Heart left ventricle (tissue), 16 donors: ENCODE measurements at places on chromosomes 5 and 9. TPM values are rescaled to one million over a fixed set of nuclear protein-coding genes. Genes with fewer than 3 reads are reported as not detected.

- no peak for DNase-seq
These were observed 69.8 kb upstream of the TNFSF8 start for GRCh38 chr9:115000217-115000639.

- DNase-seq = no peak
These were observed 50.2 kb upstream of the RNF38 start for GRCh38 chr9:36450110-36450732.

DNA sequence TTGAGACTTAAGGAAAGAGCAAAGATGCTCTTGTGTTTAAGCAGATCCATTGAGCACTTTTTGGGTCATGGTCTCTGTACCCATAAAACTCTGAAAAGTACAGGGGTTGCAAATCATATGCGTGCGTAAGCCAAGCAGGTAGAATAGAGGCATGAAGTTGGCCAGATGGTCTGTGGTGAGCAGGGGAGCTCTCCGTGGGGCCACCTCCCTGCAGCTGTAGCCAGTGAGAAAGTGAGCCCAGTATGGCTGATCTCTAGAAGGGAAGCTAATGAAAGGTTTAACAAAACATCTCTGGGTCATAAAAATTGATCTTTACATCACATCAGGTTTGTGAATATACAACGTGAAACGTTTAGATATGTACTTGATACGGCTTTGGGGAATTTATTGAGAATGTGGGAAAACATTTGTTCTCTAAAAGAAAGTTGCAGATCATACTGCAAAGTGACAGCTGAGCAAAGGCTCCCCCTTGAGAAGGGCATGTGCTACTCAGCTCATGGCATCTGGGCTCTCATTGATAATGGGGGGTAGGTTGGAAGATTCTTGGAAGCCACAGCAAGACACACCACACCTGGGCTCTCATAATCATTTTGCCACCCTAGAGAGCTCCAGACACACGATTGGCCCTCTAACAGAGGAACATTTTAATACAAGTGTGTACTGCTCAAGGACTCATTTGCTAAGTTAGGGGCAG is 30.6 kb downstream of the SH3GL2 start:
- DNase-seq = no peak

- DNase-seq = no peak
These were observed 77.3 kb downstream of the SLC38A9 start for GRCh38 chr5:55634866-55635265.

DNA sequence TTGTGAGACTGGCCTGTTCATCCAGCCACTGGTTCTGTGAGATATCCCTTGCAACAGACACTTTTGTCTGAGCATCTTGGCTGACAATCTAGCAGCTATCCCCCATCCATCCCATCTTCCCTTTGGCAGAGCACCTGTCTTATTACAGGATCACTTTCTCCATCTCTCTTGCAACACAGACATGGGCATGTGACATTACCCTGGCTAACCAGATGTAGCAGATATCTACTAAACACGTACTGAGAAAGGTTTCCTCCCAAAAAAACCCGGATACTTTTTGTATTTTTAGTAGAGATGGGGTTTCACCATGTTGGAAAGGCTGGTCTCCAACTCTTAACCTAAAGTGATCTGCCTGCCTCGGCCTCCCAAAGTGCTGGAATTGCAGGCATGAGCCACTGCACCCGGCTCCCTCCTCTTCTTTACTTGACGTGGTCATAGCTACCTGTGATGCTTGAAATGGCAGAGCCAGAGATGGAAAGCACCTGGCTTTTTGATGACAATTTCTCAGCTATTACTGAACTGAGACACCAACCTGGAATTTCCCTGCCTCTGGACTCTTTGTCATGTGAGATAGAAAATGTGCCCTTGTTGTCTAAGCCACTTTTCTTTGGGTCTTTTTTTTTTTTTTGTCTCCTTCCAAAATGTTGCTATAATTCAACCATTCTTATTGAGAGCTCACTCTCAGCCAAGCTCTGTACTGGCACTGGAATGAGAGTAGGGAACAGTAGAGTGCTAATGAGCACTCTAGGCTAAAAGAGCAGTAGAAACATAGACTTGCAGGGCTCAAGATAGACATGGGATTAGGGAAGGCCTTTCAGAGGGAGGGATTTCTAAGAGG is 32.6 kb downstream of the FNBP1 start:
- no peak for DNase-seq

Gene TSPAN17
- polyA plus RNA-seq = 15.4 TPM

Gene ADCY2
- polyA plus RNA-seq = 0.04 TPM

Gene SLC30A5
- polyA plus RNA-seq = 23.4 TPM

Gene C9orf153
- 0.50 TPM for polyA plus RNA-seq

Gene ZNF883
- polyA plus RNA-seq = 5.1 TPM
